Stimulated activated CD4-positive, alpha-beta T cell treated with anti-CD3 and anti-CD28 coated beads, Interleukin-1b, Interleukin-23, amount 100 ng/mL, for 1 hour (primary cell): ENCODE measurements at places on chromosomes 6 and 20.

- no peak for DNase-seq
These were observed 86.1 kb upstream of the CD83 start for GRCh38 chr6:14031516-14031915.

DNA sequence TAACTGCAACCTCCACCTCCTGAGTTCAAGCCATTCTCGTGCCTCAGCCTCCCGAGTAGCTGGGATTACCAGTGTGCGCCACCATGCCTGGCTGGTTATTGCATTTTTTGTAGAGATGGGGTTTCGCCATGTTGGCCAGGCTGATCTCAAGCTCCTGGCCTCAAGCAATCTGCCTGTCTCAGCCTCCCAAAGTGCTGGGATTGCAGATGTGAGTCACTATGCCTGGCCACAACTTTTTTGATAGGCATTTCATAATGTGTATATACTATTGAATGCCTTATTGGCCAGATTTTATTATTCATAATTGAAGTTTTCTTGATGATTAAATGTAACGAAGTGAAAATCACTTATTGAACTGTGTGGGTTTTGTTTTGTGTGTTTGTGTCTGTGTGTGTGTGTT lies 27.9 kb downstream of the FIG4 start:
- DNase-seq, result no peak

- no peak for DNase-seq
These were observed 7.8 kb downstream of the E2F3 start for GRCh38 chr6:20409427-20409971.

DNA sequence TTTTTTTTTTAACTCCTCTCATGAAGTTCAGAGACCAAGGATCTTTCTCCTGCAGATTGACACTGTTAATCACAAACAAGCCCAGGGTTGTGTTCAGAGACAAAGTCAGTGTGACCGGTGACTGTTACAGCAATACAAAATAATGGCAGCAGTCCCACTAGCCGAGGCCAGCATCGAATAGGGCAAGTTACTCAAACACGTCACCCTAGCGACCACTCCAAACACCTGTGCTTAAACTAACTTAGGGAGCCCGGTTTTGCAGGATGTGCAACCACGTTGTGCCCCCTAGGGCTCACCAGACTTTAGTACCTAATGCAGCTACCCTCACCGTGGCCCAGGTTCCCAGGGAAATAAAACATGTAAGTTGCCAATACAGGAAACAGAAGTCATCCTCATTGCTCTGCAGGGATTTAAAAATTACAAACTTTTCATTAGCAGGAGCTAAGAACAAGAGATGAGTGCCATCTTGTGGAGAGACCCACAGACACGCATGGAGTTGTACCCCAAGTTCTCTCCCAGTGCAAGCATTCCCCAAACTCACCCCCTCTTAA lies 38.1 kb downstream of the FAM50B start:
- no peak for DNase-seq

GRCh38 chr6:30818391-30818841 lies 65.9 kb upstream of the DDR1 start:
- no peak for DNase-seq

- DNase-seq, result no peak
These were observed 401.2 kb upstream of the RNF217 start for GRCh38 chr6:124560873-124561567.

- no peak for DNase-seq
These were observed 124.9 kb upstream of the CST7 start for GRCh38 chr20:24823989-24824693.

DNA sequence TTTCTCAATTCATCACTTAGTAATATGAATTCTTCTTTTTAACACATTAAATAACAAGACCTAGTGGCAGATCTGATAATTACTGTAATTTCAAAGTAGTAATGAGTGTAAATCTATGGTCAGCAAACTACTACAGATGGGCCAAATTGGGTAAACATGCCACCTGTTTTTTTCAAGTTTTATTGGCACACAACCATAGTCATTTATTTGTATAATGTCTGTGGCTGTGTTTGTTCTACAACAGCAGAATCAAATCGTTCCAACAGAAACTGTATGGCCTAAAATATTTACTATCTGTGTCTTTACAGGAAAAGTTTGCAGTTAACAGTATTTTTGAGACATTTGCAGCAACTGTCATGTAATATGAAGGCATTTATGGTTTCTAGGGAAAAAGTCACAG lies 86.1 kb upstream of the EYA2 start:
- no peak for DNase-seq

DNA sequence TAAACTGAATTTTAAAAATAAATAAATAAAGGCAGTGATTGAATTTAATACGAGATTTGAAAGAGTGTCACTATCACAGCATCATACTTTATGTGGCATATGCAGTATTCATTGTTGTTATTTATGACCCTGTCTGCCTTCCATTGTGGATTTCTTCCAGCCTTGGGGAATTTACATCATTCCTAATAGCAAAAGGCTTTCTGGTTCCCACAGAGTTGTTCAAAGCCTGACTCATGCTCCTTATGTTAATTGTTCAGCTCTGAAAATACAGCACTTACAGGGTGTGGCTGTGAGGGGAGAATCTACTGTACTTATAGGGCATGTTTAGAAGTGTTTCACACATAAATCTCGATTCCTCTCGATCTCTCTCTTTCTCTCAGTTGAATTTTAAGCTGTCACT lies 54.4 kb downstream of the JAG1 start:
- DNase-seq, result no peak

DNA sequence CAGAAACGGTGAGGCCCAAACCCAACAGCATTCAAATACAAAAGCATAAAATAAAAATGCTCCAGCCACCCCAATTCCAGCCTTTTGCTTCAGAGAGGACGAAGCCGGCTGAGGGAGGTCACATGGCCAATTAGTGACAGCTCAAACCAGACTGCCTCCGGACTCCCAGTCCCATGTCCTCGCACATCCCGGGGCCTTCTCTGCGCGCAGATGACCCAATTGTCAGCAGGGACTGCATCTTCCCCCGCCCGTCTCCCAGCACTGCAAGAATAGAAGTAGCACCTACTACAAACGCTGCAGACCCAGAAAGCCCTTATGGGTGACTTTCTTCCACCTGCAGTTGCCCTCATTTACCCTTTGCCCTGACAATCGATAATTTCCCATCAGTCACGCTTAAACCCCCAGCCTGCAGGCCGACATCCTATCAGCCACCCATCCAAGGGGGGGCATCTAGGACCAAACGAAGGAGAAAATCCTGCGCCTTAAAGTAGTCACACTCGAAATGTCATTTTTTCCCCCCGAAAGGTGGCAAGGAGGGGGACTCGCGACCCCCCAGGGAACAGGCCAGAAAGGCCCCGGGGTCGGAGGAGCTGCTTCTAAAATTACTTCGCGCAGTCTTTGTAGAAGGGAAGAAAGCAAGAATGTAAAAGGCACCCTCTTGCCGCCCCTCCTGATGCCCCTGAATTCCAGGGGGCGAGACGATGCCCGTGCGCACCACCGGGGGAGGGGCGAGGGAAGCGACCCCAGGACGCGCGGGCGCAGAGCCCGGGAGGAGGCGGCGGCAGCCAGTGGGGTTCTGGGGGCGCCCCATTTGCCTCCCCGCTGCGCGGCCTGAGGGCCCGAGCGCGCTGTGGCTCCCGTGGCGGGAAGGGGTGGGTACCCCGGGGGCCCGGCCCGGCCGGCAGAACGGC lies 792 bp downstream of the SLC23A2 start:
- DNase-seq, result no peak

GRCh38 chr20:32285621-32286371 lies 8.3 kb downstream of the KIF3B start:
- no peak for DNase-seq

DNA sequence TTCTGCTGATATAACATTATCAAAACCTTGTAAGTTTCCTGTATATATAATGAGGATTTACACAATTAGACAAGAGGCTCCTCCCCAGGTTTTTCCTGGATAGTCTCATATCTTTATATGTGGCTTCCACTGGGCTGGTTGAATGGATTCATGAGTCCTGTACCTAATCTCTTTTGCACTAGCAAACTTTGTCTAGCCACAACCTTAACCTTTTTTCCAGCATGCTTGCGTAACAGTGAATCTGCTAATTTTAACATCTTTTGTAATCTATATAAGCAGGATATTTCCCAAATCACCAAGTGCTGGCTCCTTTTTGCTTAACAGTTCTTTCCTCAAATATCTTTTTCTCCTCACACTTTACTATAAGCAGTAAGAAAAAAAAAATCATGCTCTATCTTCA lies 153.6 kb downstream of the COL21A1 start:
- no peak for DNase-seq

DNA sequence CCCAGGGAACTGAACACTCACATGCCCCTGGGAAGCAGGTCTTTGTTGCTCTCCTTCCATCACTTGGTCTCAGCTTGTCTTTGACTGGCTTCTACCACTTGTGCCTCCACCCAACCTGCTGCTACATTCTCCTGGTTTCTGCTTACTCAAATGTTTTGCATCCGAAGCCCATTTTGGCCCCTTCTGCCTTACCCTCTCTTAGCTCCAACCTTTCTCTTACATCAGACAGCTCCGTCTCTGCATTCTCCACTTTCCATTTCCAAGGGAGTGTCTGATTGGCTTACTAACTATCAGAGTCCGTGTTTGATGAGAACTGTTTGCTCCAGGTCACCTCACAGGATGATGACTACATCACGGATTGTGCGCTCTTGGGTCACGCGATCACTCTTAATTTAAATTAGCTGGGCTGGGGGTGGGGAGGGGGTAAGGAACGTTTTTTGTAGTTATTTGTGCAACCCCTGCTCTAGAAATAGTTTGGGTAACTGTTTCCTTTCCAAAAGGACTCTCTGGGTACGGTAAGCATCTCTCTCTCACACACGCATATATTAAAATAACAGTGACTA lies 844 bp upstream of the ABRACL start:
- no peak for DNase-seq

- no peak for DNase-seq
These were observed 23.6 kb downstream of the MBOAT1 start for GRCh38 chr6:20188630-20189075.

DNA sequence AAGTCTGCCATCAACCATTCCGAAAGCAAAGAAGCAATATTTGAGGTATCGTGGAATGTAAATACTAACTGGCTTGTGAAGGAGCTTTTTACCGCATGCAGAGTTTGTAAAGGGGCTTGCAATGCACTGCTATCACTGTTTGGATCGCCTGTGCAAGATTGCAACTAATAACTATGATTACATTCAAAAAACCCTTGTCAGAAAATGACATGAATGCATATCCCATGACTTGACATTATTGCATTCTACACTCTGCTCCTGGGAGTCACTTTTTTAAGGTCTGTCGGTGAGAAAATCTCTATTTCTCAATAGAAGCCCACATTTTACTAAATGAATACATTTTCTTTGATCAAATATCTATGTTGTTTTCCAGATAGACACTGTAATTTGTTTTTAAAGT lies 335.4 kb upstream of the SPTLC3 start:
- no peak for DNase-seq

- no peak for DNase-seq
These were observed 8.0 kb upstream of the LAMP5 start for GRCh38 chr20:9506280-9506821.

- no peak for DNase-seq
These were observed 2.0 kb upstream of the TRMT11 start for GRCh38 chr6:125984311-125984710.

- no peak for DNase-seq
These were observed 52.3 kb upstream of the ADGRF1 start for GRCh38 chr6:47094241-47094925.

GRCh38 chr6:98343004-98343403 lies 491.4 kb upstream of the POU3F2 start:
- no peak for DNase-seq

GRCh38 chr6:90612313-90612680 lies 25.4 kb upstream of the MAP3K7 start:
- no peak for DNase-seq

DNA sequence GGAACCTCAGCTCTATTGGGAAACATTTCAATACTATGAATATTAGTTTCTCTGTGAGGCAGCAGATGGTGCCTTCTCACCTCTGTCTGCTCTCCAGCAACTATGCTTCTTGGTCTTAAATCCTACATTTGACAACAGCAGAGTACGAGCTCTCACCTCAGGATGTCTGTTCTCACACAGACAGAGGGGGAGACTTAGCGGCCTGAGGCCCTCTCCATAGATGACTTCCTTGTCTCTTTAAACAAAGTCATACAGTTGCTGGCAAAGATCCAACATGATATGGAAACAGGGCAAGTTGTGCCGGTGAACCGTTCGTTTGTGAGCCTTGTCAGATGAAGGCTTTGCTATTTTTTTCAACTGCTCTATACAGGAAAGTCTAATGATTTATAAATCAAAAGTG lies 43.7 kb upstream of the GABRR1 start:
- DNase-seq, result no peak

GRCh38 chr6:149336609-149336928 lies 19.1 kb downstream of the TAB2 start:
- no peak for DNase-seq

DNA sequence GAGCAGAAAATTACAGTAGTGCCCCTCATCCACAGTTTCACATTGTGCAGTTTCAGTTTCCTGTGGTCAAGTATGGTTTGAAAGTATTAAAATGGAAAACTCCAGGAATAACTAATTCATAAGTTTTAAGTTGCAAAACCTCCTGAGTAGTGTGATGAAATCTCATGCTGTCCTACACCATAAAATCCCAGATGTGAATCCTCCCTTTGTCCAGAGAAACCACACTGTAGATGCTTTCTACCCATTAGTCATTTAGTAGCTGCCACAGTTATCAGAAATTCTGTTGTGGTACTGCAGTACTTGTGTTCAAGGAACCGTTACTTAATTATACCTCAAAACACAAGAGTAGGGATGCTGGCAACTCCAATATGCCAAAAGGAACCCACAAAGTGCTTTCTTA lies 74.7 kb downstream of the PTCHD4 start:
- no peak for DNase-seq

DNA sequence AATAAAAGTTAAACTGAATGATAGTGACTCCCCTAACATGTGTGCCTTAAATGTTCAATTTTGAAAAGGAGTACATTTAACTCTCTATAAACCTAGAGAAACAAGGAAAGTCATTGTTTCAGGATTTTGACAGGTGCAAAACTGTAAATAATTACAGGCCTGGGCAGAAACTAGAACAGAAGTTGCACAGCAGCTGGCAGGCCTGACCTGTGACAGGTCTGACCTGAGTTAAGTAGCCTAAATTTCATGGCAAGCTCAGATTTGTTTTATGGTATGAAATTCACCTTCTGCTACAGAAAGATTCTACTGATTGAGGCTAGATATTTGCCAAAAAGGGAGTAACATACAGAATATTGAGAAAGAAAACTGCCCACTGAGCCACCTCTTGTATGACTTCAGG lies 166.1 kb downstream of the CDKAL1 start:
- DNase-seq, result no peak

GRCh38 chr6:11869672-11870340 lies 91.2 kb upstream of the ADTRP start:
- no peak for DNase-seq
